ENCODE measurements at places on chromosomes 12 and 14.
A peak's percentile ranks its signal among the peaks of the same experiment; 100 is the strongest.

- peak; percentile 44 for DNase-seq
Measured at GRCh38 chr14:105525861-105526775, at the start of gene TMEM121. TMEM121 (plus strand) TSS chr14:105526583; CDS start chr14:105528835, 2,252 bp downstream.

- DNase-seq, result no peak
Measured at GRCh38 chr14:79656496-79656895, 554.8 kb downstream of the DIO2 start.

- DNase-seq, result no peak
Measured at GRCh38 chr12:12447236-12447635, 90.4 kb downstream of the BORCS5 start.

- no peak for DNase-seq
Measured at GRCh38 chr14:100864960-100865681, 38.4 kb downstream of the RTL1 start.

- no peak for DNase-seq
Measured at GRCh38 chr12:71195338-71195896, 37.6 kb upstream of the TSPAN8 start.

DNA sequence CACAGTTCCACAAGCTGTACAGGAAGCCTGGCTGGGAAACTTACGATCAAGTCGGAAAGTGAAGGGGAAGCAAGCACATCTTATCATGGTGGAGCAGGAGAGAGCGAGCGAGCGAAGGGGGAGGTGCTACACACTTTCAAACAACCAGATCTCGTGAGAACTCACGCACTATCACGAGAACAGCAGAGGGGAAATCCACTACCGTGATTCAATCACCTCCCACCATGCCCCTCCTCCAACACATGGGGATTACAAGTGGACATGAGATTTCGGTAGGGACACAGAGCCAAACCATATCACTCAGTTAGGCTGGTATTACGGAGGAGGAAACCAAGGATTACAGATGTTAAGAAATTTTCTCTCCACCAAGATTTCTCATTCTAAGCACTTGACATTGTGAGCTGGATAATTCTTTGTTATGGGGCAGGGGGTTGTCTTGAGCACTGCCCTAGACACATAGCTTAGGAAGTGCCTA, 262.0 kb upstream of the G2E3 start:
- DNase-seq, result no peak

- DNase-seq, result no peak
Measured at GRCh38 chr14:79111987-79112501, 941.9 kb downstream of the NRXN3 start.
